ENCODE measurements at places on chromosomes 1 and 21.

DNA sequence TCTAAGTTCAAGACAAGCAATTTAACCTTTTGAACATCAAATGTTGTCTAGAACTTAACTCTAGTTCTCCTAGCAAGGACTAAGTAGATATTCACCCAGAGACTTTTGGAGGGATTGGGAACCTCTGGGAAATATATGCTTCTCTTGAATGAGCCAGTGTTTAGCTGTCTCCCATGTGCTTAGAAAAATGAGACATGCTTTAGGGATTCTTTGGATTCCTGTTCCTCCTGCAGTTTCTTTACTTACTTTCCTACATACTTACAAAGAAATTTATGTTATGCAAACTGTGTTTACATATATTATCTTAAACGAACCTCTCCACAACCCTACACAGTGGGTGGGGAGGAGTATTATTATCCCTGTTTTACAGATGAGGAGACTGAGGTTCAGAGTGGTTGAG is 39.2 kb downstream of the RNASEL start:
- DNase-seq: no peak

DNA sequence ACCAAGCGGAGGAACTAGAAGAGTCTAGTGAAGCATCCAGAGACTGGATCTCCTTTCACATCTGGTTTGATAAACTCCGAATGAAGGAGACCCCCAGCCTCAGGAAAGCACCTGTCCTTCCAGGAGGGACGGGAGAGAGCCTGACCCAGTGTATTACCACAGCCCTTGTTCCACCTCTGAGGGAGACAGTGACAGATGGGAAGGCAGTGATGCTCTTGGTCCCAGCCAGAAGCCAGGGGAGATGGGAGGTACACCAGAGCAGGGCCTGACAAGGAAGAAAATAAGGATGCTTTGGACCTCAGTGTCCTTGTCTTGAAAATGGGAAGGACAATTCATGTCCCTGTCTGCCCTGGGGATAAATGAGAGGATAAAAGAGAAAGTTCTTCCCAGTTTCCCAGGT is 3.5 kb downstream of the KLHDC7A start:
- no peak for DNase-seq

DNA sequence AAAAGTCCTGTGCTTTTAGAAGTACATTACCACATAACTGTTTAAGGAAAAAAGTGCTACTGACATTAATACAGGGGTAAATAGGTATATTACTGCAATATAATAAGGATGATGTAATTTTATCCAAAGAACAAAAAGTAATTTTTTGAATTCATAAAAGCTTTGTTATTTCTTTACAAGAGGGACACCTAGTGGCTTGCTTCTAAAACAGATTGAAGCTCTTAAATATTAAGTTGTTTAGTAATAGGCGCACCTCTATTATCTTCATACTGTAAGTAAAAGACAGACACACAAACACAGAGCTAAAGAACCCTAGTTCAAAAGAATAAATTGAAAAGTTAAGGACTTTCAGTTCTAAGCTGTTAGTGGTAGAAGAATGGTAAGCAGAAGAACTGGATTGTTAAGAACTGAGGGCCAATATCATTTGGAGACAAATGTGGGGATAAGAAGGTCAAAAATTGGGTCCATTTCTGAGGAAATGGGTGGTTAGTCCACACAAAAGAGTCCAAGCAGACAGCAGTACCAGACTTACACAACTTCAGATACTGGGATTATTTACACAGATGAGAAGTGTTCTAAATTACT is 15.4 kb downstream of the ZNHIT6 start:
- peak; percentile 42 for DNase-seq

- DNase-seq: no peak
Observed at GRCh38 chr21:29639366-29640079, 300.3 kb downstream of the GRIK1 start.

GRCh38 chr1:23558872-23559135 is 497 bp downstream of the ID3 start:
- no peak for DNase-seq

GRCh38 chr1:12536023-12536639 is 81.9 kb downstream of the DHRS3 start:
- no peak for DNase-seq

DNA sequence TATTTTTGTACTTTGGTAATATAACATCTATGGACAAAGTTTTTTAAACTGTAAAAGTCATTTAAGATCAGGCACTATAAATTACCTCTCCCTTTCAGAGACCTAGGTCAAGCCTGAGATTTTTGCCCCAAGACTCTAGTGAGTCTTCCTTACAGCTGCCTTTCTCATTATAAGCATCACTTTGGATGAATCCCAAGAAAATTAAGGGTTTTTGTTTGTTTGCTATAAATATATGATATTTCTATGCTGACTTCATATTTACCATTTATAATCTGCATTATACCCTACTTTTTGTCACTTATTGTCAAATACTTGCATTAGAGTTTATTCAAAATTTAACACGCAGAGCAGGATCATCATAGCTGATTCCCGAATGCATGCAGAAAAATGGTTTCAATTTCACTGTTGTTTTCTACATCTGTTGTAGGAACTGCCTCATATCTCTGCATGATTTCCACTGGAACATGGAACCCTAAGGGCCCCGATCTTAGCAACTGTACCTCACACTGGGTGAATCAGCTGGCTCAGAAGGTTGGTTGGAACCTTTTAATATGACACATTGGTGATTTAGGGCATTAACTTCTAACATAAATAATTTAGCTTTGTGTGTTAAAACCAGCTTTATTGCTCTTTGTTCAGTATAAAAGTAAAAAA is 150.0 kb downstream of the ADGRL2 start:
- no peak for DNase-seq

DNA sequence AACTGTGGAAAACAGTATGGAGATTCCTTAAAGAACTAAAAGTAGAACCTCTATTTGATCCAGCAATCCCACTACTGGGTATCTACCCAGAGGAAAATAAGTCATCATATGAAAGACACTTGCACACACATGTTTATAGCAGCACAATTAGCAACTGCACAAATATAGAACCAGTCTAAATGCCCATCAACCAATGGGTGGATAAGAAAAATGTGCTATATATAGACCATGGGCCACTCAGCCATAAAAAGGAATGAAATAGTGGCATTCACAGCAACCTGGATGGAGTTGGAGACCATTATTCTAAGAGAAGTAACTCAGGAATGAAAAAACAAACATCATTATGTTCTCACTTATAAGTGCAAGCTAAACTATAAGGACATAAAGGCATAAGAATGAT is 105.0 kb upstream of the PGBD5 start:
- no peak for DNase-seq

- peak; percentile 86 for DNase-seq
Observed at GRCh38 chr1:17865912-17866739, 111.0 kb downstream of the ACTL8 start.

DNA sequence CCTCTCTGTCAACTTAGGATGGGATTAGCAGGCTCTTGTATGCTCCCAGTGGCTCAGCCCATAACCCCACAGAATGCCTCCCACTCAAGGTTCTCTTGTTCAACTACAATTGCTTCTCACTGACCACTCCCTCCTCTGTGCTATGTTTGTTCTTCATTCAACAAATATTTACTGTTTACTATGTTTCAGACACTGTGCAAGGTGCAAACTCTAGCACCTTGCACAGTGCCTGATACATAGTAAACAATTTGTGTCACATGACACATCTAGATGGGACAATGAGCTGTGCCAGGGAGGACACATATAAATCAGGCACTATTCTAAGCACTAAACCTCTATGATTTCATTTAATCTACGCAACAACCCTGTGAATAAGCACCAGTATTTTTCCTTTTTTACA is 15.4 kb downstream of the ATP1A2 start:
- no peak for DNase-seq

DNA sequence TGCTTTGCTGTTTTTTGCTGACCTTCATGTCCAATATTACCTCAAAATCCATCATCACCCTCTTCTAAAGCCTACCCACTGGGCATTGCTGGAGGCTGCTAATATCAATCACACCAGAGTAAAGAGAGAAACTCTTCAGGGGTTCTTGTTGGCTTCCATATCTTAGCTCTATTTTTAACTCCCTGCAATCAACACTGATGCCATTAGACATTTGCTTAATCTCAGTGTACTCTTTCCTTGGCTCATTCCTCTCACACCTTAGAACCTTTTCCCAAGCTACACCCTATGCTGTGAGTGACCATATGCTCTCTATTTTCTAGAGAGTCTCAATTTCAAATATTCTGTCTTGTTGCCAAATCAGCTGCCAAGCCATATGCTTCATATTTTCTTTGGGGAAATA is 40.6 kb upstream of the RABGAP1L start:
- no peak for DNase-seq

GRCh38 chr1:53305650-53306049 is 22.2 kb downstream of the LRP8 start:
- DNase-seq: no peak

DNA sequence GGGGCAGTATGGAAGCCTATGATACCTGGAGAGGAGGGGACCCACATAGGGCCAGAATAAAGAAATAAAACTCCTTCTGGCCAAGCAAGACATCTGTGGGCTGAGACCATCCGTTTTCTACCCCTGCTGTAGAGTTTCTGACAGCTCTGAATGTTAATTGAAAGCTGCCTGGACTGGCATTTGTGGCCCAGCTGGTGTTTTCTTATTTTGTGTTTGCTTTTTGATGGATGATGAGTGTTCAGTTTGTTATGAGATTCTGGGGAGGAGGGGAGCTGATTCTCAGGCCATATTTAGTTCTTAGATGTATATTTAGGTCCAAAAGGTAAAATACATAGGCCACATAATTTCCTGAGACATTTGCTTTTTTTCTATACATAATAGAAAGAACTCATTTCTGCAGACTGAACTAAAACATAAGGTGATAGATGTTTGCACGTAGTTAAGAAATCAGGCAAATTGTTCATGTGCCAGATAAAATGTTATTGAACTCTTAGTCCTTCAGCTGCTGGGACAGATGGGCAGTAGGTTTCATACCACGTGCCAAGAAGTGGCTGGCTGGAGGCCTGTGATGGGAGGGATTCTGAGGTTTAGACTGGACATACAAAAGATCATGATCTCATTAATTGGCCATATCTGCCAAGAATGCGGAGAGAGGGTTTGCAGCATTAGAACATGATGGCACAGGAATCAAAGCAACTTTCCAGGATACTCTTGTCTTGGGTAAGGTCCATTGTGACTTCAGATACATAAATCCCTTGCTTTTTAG is 54.1 kb downstream of the DSCAM start:
- no peak for DNase-seq

GRCh38 chr1:41906943-41907342 is 11.8 kb downstream of the HIVEP3 start:
- no peak for DNase-seq

GRCh38 chr1:200922406-200922805 is 27.7 kb downstream of the INAVA start:
- DNase-seq: no peak

- DNase-seq: no peak
Observed at GRCh38 chr1:228851618-228852017, 116.3 kb downstream of the RHOU start.

DNA sequence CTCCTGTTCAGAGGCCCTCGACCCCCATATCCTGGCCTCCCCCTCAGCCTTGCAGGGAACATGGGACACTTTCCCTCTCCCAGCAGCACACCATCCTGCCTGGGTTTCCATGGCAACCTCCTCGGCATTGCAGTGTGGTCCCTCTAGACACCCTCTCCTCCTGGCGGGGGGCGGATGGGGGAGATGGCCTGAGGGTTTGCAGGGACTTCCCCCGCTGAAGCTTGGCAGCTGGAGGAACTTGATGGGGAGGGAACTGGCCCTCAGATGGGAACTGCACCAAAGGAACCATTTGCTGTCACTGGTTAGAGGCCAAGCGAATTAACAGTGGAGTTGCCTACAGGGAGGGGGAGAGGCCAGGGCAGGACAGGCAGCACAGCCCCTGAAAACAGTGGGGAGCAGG is 28.7 kb downstream of the RIMS3 start:
- no peak for DNase-seq

DNA sequence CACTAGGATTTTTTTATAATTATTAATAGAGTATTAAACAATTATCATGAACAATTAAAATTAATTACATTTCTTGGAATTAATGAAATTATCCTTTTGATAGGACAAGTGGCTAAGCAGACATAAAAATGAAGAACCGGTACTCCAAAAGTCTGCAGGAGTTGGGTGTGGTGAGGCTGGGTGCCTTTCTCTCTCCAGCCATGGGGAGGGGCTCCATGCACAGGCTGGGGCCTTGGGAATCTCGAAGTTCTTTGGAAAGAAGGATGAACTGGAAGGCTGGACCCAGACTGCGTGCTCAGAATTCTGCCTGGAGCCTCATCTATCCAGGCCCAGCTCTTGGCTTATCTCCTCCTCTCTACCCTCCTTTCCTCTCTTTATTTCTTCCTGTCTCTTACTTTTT is 94.1 kb downstream of the ACTL8 start:
- DNase-seq: no peak

DNA sequence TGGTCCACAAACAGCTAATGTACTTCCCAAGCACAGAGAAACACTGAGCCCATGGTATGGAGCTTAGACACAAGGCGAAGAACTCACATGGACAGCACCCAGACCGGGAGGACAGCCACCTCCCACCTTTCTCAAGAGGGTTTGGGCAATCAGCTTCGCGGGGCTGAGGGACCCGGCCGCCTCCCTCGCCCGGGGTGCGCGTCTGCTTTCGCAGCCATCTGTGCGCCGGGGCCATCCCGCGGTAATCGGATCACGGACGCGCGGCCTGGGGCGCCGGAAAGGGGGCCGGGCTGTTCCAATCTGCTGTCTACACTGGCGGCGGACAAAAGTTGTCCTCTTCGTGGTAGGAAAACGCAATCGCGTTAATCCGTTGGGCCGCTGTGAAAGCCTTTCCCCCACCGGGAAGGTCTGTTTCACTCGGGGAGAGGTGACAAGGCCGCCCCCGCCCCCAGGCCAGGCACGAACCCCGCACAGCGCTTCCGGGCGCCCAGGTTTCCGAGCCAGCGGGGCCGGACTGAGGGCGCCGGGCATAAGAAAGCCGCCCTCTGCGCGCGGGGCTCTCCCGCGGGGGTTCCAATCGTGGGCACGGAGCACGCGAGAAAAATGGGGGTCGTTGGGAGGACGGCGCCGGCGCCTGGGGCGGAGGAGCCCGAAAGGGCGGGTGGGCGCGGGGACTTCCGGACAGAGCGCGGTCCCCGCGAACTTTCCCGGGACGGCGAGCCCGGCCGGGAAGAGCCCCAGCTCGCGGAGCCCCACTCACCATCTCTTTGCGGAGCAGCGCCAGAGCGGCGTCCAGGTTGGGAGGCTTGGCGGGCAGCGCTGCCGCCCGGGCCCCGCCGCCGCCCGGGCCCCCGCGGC is 664 bp downstream of the FAM89A start:
- no peak for DNase-seq

- DNase-seq: no peak
Observed at GRCh38 chr1:11728126-11728806, 7.7 kb upstream of the AGTRAP start.

DNA sequence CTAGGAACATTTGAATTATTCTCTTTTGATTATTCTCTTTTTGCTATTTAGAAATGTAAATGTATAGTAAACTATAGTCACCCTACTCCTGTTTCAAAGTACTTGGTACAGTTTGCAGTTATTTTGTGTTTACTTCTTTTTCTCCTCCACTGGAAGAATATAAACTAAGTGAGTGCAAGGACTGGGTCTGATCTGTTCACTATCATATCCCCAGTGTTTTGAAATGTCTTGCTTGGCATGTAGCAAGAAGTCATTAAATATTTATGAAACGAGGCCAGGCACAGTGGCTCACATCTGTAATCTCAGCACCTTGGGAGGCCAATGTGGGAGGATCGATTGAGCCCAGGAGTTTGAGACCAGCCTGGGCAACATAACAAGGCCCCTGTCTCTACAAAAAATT is 35.8 kb upstream of the PODN start:
- DNase-seq: no peak

Data from HS-27A (cell line).